ENCODE measurements at places on chromosomes 13 and 19. TPM values are rescaled to one million over a fixed set of nuclear protein-coding genes. Genes with fewer than 3 reads are reported as not detected.
A peak's percentile ranks its signal among the peaks of the same experiment; 100 is the strongest.

DNA sequence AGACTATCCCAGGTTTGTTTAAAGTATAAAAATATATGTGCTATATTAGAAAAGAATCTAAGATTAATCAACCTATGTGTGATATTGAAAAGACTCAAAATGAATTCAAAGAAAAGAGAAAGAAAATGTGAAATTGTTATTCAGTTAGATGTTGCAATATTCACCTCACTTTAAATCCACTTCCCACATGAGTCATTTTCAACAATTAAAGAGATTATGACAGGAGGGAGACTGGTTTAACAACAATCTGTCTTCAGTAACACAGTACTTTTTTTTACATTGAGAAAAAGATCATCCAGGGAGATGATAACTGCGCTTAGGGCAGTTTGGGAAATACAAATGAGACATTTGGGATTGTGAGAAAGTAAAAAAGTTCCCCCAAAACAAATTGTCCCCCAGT lies 1246.2 kb downstream of the SLITRK1 start:
- no peak for DNase-seq

CLC gene
- not detected for total RNA-seq

DNA sequence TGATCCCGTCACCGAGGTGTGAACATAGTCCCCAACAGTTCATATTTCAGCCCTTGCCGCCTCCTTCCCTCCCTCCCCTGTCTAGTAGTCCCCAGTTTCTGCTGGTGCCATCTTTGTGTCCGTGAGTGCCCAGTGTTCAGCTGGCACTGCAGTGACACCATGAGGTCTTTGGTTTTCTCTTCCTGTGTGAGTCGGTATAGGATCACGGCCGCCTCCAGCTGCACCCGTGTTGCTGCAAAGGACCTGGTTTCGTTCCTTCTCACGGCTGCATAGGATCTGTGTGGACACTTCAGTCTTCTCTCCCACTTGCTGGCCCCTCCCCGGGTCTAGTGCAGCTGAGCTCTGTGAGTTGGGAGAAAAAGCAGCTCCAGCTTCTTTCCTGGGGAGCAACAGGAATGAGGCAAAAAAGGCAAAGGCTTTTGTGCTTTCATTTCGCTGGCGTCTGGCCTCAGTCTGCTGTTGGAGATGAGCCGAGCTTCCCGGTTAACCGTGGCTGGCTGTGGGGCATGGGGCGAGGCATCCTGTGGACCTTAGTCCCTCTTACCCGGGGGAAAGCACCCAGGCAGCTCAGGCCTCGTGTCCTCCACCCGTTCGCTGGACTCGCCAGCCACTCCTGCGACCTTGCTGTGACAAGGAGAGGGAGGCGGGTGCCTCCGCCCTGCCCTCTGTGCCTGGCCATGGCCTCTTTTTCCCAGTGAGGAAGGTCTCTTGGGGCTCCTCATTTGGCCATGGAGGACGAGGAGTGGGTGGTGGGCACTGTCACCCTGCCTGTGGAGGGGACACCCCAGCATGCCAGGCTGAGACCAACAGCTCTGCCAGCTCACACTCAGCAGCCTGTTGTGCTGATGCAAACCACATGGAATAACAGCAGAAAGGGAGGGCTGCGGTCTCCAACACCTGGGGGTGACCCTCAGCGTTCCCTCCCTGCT lies 196.5 kb downstream of the TEX29 start:
- no peak for DNase-seq

KLK12 gene
- total RNA-seq, result not detected

POU4F1 gene
- total RNA-seq, result 1.0 TPM

GRCh38 chr13:76668141-76668540 lies 218.1 kb downstream of the KCTD12 start:
- DNase-seq, result no peak

SOX1 gene
- not detected for total RNA-seq

KLK8 gene
- total RNA-seq, result 0.71 TPM

ZNF726 gene
- total RNA-seq, result 9.7 TPM

CEACAM7 gene
- total RNA-seq, result 9.0 TPM

GRCh38 chr13:109941951-109942350 lies 155.6 kb upstream of the IRS2 start:
- no peak for DNase-seq

DNA sequence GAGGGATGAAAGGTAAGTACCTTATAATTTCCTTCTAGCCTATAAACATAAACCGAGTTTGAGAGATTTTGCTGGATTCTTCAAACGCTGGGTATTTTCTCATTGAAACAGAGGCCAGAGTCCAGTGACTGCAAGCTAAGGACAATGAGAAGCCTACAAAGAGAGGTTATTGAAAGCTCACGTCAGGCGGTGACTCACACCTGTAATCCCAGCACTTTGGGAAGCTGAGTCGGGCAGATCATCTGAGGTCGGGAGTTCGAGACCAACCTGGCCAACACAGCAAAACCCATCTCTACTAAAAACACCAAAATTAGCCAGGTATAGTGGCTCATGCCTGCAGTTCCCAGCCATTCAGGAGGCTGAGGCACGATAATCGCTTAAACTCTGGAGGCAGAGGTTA lies 15.0 kb upstream of the ZNF69 start:
- DNase-seq, result no peak

DNA sequence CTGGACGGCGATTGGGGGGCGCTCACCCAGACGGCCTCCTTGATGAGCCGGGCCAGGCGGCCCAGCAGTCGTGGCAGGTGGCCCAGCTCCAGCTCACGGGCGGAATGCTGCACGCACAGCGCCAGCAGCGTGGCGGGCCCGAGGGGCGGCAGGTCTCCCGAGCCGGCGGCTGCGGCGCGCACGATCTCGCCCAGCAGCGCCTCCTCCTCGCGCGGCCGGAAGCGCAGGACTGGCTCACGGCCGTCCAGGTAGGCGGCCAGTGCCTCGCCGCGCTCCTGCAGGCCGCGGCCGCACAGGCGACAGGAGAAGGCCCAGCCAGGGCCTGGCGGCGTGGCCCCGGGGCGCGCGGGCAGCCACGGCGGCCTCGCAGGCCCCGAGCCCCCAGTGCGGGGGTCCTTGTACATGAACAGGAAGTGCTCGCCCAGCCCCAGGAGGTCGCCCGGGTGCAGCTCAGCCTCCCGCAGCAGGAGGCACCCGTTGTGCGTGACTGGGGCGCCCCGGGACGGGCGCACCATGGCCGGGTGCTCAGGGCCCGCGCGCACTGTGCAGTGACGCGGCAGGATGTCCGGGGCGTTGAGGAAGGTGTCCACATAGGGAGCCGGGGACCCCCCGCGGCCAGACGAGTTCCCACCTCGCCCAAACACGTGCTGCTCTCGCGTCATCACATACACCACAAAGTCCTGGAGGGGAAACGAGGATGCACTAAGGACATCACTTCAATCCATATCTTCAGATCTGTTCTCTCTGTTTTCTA lies 9.6 kb upstream of the MAMSTR start:
- DNase-seq, result no peak

DNA sequence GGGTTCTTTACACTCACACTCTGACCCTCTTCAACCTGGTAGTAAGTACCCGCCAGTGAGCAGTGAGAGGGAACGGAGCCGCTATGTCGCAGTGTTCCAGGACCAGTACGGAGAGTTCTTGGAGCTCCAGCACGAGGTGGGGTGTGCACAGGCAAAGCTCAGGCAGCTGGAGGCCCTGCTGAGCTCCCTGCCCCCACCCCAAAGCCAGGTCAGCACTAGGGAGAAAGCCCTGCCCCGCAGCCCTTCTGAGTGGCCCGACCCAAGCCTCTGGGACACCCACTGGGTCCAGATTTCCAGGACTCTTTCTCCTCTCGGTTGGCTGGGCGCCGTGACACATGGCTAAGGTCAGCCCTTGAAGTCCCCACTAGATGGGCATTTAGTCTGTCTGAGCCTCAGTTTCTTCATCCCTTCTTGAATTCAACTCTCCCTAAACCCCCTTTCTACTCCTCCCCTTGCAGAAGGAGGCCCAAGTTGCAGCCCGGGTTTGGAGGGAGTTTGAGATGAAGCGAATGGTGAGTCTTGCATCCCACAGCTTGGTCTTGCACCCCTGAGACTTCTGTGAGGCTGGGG lies 1.9 kb downstream of the OCEL1 start:
- DNase-seq, result no peak

DNA sequence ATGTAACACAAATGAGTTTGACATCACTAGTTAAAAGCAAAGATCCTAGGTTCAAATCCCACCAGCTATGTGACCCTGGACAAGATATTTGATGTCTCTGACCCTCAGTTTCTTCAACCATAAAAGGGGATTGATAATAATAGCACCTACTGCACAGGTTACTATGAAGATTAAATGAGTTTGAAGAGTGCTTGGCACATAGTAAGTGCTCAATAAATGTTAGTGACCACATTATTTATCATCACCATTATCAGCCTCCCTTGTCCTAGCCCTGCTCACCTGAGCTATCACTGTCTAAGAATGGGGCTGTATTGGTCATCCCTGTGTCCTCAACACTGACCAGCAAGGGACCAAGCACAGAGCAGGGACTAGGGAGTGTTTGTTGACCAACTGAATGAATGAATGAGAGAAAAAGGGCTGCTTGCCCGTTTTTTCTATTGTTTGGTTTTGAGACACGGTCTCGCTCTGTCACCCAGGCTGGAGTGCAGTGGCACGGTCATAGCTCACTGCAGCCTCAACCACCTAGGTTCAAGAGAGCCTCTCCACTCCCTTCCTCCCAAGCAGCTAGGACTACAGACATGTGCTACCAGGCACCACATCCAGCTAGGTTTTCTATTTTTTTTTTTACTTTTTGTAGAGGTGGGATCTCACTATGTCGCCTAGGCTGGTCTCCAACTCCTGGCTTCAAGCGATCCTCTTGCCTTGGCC lies 26.6 kb upstream of the DACT3 start:
- no peak for DNase-seq

FUT1 gene
- total RNA-seq, result 2.9 TPM

ZNF135 gene
- not detected for total RNA-seq

- DNase-seq, result peak; percentile 32
Observed at GRCh38 chr13:27006519-27007161, 165.0 kb downstream of the USP12 start.

GRCh38 chr19:21519488-21519887 lies 14.1 kb downstream of the ZNF429 start:
- DNase-seq, result no peak

- DNase-seq, result no peak
Observed at GRCh38 chr13:114131583-114132418, 622 bp downstream of the RASA3 start.

GRCh38 chr13:73000027-73000674 lies 58.7 kb upstream of the KLF5 start:
- DNase-seq, result no peak

DNA sequence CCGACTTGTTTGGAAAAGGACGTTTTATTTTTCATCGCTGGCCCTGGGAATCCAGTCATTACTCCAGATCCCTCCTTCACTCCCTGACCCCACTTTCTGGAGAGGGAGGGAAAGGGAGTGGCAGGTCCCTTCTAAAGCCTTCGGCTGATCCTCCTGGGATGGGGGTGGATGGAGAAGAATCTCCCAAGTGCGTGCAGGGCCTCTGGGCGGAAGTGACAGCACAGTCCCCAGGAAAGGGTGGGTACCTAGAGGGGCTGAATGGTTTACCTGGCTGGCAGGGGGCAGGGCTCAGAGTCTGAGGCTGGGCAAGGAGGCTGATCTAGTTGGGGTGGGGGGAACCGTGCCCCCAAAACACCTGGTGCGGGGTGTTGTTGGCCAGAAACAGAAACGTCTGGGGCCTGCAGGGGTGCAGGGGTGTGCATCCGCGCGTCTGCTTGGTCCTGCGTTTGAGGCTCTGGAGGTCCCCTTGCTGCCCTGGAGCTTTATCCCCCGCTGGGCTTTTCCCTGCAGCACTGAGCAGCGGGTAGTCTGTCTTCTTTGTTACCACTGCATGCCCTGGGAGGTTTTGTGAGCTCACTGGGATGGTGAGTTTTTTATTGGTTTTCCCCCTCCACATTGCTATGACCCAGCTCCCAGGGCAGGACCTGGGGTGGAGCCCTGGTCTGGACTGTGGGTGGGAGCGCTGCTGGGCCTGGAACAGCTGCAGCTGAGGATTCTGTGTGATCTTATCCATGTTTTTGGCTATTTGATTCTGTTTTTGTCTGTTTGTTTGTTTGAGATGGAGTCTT lies 3.0 kb upstream of the ZNF628 start:
- DNase-seq, result no peak

DNA sequence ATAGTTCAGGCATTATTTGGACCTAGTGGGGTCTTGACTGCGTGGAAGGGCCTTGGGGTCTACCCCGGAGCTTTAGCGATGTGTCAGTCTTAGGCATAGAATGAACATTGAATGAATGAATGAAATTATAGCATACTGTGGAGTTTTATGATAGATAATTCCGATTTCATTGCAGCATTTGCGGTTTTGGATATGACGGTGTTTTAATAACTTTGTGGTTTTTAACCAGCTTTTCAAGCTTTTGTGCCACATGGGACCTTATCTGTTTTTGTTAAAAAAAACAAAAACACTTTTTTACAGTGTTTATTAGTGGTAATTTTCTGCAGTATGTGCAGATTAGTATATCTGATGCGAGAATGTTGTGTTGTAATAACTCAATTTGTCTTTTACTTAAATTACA lies 696 bp downstream of the NUP58 start:
- no peak for DNase-seq

EEF2 gene
- 1,011 TPM for total RNA-seq

DNA sequence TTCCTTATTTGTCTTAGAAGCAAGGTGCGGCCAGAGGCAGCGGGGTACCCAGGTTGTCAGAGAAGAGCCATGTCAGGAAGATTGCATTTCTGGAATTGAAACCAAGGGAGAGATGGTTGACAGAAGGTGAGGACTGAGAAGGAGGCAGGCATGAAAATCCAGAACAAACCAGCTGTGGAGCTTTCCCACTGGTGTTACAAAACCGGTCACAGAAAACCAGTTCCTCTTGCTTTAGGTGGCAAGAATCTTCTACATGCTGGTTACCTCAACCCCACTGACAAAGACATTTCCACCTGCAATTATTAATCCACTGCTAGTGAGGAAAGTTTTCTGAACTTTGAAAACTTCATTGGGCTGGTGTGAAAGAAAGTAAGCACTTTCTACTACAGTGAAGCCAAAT lies 64.0 kb upstream of the MED4 start:
- DNase-seq, result peak; percentile 18

LGI4 gene
- total RNA-seq, result 0.42 TPM

CGB3 gene
- 1.1 TPM for total RNA-seq

PINLYP gene
- 0.17 TPM for total RNA-seq

SLC35E1 gene
- total RNA-seq, result 41.6 TPM

- no peak for DNase-seq
Observed at GRCh38 chr19:11414544-11414943, 4.6 kb downstream of the RGL3 start.

All from Calu3 (cell line).